ENCODE measurements at places on chromosomes 2 and 18. TPM values are rescaled to one million over a fixed set of nuclear protein-coding genes. Genes with fewer than 3 reads are reported as not detected.

TMEM37 gene
- 2.9 TPM for total RNA-seq

CAPN14 gene
- total RNA-seq = 1.1 TPM

GAREM1 gene
- 30.0 TPM for total RNA-seq

FSHR gene
- not detected for total RNA-seq

AGXT gene
- total RNA-seq = not detected

FBXO48 gene
- total RNA-seq = 0.49 TPM

POTEJ gene
- total RNA-seq = not detected

REG1B gene
- total RNA-seq = not detected

SERPINB13 gene
- total RNA-seq = not detected

GPAT2 gene
- total RNA-seq = 8.5 TPM

SLC5A7 gene
- not detected for total RNA-seq

LHCGR gene
- total RNA-seq = not detected

FSIP2 gene
- total RNA-seq = not detected

ANKRD44 gene
- total RNA-seq = 7.6 TPM

ANKRD30BL gene
- not detected for total RNA-seq

EMILIN1 gene
- 388 TPM for total RNA-seq

MC5R gene
- total RNA-seq = not detected

CTLA4 gene
- not detected for total RNA-seq

LCT gene
- total RNA-seq = not detected

IL36B gene
- not detected for total RNA-seq

SERPINB4 gene
- not detected for total RNA-seq

MAPRE3 gene
- total RNA-seq = 6.0 TPM

LYG2 gene
- not detected for total RNA-seq

MARCO gene
- not detected for total RNA-seq

SLC14A1 gene
- 0.49 TPM for total RNA-seq

GPR148 gene
- total RNA-seq = not detected

RNF144A gene
- 1.9 TPM for total RNA-seq

GPR39 gene
- 0.90 TPM for total RNA-seq
